ENCODE measurements at places on chromosomes 7 and 10.

DNA sequence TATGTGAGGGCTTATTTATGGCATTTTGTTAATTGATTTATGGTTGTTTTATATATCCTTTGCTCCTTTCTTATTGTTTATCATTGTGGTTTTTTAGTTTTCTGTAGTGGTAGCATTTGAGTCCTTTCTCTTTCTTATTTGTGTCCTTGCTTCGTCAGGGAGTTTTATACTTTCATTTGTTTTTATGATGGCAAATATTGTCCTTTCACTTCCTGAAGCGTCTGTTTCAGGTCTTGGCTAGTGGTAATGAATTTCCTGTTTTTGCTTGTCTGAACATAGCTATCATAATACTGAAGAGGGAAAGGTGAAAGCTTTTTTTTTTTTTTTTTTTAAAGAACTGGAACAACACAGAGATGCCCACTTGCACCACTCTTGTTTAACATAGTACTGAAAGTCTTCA lies 228.2 kb downstream of the ATRNL1 start:
- DNase-seq = no peak

DNA sequence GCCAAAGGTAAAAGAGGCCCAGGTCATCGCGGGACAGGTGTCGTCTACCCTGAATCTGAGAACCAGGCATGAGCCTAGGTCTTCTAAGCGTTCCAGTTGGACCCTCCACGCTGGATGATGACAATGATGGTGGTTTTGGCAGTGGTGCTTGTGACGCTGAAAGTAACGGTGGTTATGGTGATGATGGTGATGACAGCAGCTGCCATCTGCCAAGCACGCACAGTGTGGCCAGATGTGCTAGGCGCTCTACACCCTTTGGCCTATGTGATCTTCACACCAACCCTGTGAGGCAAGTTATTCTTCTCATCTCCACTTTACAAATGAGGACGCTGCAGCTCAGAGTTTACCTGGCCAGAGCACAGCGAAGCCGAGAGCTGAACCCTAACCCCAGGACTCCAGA lies 93.9 kb downstream of the FAM53B start:
- DNase-seq = no peak

GRCh38 chr7:70237831-70238575 lies 639.7 kb downstream of the AUTS2 start:
- no peak for DNase-seq

- DNase-seq = no peak
These were observed 168.6 kb downstream of the MLLT10 start for GRCh38 chr10:21702633-21703111.

- DNase-seq = no peak
These were observed 4.9 kb downstream of the COL17A1 start for GRCh38 chr10:104080762-104081161.

GRCh38 chr7:39488467-39489393 lies 77.5 kb upstream of the YAE1 start:
- DNase-seq = no peak

- no peak for DNase-seq
These were observed 28.2 kb upstream of the ADGRA1 start for GRCh38 chr10:133059571-133059970.

GRCh38 chr7:148031019-148031418 lies 559.5 kb upstream of the C7orf33 start:
- DNase-seq = no peak

DNA sequence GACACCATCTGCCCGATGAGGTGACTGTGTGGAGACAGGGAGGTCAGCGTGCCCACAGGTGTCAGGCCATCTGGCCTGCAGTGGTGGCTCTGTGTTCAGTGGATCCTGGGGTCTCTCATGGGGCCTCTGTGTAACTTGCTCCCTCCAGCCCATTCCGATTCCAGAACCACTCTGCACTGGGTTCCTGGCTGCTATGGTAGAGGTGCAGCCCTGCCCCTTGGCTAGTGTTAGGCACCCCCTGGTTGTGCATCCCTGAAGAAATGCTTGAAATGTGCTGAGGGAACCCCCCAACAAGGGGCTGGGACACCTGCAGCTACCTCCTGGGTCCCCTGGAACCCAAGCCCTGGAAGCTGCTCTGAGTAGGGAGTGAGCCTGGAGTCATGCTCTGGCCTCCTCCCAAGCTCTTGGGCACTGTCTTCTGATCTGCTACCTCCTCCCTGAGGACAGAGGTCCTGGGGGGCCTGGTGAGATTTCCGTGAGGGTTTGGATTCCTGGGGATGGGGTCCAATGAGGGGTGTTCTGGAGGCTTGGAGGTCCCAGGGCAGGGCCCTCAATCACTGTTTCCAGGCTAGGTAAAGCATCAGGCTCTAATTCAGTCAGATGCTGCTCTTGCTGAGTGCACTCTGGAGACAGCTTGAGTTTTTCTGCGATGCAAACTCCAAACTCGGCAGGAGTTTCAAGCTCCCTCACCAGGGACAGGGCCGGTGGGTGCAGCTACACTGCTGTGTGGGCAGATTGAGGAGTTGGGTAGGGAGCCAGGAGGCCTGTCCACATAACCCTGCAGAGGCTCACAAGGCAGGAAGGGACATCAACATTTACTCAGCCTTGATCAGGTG lies 27.7 kb downstream of the RAMP3 start:
- DNase-seq = no peak

DNA sequence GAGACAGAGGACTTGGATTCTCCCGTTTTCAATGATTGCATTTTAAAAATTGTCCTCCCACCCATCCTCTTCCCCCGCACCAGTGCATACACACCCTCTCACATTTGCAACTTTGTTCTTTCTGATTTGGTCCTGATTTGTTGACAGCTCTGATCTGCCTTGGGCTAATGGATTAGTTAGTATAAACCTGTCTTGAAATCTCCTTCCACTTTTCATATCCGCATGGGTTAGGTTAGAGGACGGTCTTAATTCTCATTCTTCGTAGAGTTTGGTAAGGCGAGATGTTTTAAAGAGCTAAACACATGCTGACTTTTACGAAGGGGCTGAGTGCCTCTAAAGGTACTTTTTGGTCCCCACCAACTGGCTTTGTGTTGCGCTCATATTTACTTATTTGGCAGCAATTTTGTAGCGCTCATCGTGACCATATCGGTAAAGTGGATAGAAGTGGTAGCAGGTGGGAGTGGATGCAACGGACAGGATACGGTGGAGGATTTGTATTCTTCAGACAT lies 1.1 kb downstream of the AHR start:
- DNase-seq = peak; percentile 6

DNA sequence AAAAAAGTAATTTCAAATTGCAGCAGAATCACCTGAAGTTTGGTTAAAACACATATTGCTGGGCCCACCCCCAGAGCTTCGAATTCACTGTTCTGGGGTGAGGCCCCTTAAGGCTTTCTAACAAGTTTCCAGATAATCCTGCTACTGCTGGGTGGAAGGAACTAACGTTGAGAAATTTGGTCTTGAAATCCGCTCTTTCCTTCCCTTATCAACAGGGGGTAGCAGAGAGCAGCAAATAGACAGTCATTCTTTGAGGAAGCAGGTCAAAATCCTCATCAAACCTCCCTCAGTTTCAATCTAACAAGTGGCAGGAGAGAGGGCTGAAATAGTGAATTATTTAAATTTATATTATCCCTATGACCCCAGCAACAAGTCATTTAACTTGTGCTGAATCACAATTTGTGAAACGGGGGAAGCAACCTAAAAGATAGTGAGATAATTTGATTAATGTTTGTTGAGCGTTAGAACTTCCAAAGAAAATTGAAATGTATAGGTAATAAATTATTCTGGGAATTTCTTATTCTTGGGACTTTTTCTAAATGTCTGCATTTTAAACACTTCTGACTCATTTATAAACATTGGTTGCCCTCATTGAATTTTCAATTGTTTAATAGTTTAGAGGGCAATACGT lies 21.7 kb upstream of the MALSU1 start:
- no peak for DNase-seq

DNA sequence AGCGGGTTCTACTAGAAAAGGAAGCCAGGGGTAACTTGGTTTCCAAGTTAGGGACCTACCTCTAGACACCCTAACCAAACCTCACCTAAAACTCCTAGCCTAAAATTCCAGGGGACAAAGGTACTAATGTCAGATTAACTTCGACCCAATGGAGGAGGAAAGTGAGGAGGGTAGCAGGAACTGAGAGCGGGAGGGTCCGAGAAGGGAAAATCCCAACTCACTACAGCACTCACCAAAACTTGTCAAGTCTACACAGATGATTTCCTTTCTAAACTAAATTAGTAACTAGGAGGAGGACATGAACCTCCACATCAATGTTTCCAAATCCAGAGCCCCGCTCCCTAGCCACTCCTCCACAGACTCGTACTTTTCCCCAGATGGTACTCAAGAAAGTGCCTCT lies 22.6 kb downstream of the CHCHD3 start:
- DNase-seq = no peak

DNA sequence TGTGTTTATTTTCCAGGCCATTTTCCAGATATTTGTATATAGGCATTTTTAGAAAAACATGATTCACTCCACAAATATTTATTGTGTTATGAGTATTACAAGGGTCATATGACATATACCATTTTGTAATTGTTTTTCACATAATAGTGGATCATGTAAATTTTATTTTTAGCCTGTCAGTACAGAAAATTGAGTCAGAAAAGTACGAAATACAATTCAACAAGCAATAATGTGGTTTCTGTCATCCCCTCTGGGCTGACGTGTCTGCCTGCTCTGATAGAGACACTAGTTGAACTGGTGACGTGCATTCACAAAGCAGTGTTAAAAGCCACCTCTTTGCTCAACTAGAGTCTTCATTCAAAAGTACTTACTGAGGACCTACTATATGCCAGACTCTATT lies 97.9 kb upstream of the STEAP1B start:
- no peak for DNase-seq

GRCh38 chr10:83371696-83372490 lies 767.4 kb upstream of the GHITM start:
- DNase-seq = no peak

GRCh38 chr10:36021096-36021495 lies 379.0 kb upstream of the FZD8 start:
- no peak for DNase-seq

- DNase-seq = peak; percentile 6
These were observed 101.2 kb upstream of the PARD3 start for GRCh38 chr10:34916314-34916713.

DNA sequence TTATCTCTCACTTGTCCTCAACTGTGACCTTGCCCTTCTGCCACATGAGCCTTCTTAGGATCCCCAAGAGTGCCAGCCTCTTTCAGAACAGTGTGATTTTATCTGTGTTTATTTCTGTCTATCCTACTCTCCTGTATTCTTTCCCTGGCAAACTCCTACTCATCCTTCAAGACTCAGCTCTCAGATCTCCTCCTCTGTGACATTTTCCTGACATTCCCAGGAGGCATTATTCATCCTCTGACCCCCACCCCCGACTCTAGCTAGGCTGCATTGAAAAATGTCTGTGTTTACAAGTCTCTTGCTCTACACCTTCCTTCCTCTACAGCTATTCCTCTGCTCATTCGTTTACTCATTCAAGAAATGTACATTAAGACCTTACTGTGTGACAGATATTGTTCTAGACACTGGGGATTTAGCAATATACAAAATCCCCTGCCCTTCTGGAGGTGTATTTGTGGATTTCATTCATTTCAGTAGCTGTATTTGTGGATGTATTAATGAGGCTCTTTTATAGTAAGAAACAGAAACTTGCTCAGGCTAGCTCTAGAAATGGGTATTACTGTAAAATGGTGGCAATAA lies 61.4 kb upstream of the COMTD1 start:
- no peak for DNase-seq

- DNase-seq = no peak
These were observed 59.4 kb downstream of the CDK14 start for GRCh38 chr7:90655566-90655965.

Measured in stimulated activated CD4-positive, alpha-beta T cell treated with anti-CD3 and anti-CD28 coated beads, Interleukin-1b, Interleukin-23, amount 100 ng/mL, for 48 hours (primary cell).